ENCODE measurements at places on chromosomes 6 and 20.

DNA sequence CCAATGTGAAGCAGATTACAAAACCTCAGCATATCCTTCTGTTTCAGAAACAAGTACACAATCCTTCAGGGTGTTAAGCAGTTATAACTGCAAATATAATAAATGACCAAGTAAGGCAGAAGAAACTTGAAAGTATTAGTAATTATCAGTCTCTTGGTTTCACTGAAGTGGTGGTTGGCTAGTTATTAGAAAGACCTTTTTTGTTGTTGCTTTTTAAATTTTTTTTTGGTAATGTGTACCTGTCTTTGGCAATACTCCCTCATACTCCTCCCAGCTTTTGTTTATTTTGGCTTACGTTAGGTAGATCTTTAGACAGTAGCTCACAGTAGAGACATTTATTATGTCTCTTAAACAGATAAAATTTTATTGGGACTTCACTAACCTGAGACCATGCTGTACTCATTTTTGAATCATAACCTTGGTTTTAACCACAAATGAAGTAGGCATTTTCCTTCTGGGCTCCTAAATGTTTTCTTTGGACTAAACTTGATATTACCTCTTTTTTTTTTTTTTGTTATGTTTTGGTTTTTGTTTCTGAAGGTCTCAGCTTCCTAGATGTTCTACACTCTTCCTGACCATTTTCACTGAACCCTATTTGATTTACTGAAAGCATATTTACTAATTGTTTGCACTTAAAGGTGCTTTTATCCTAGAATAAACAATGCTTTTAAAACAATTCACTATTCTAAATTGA lies 6.4 kb downstream of the CD2AP start:
- DNase-seq, result no peak

GRCh38 chr6:84581494-84582259 lies 182.7 kb downstream of the TBX18 start:
- DNase-seq, result no peak

GRCh38 chr6:123423130-123423529 lies 213.6 kb downstream of the TRDN start:
- DNase-seq, result no peak

DNA sequence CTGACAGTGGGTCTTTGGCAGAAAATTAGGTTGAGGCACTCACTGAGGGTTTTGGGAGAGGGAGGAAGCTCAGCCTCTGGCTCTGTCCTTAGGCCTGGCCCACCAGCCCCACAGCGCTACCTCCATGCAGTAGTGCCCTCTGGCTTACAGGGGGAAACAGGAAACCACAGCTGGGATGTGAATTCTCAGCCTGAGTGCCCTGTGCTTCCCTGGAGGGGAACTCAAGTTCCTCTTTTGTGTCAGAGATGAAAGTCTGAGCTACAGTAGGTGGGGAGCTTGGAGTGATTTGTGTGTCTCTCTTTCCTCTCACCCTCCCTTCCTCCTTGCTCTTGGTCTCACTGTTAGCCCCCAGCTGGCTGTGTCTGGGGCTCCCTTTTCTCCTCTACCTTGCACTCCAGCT lies 48.2 kb upstream of the BLCAP start:
- DNase-seq, result no peak

DNA sequence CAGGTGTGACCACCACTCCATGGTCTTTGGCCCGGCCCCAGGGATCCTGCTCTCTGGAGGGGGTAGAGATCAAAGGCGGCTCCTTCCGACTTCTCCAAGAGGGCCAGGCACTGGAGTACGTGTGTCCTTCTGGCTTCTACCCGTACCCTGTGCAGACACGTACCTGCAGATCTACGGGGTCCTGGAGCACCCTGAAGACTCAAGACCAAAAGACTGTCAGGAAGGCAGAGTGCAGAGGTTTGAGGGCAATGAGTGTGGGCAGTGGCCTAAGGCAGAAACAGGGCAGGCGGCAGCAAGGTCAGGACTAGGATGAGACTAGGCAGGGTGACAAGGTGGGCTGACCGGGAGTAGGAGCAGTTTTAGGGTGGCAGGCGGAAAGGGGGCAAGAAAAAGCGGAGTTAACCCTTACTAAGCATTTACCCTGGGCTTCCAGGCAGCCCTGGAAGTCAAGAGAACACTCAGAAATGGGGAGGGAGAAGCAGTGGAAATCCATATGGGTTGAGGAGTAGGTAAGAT lies 533 bp downstream of the CFB start:
- DNase-seq, result no peak

GRCh38 chr6:139529420-139529819 lies 155.0 kb upstream of the CITED2 start:
- DNase-seq, result no peak
